ENCODE measurements at places on chromosomes 3 and 15.

- DNase-seq = no peak
Measured at GRCh38 chr3:127997016-127997415, 55.2 kb upstream of the SEC61A1 start.

- no peak for DNase-seq
Measured at GRCh38 chr15:73881579-73882320, 8.4 kb downstream of the TBC1D21 start.

- no peak for DNase-seq
Measured at GRCh38 chr3:123740391-123740822, 143.7 kb downstream of the MYLK start.

- DNase-seq = no peak
Measured at GRCh38 chr3:41464858-41465257, 265.6 kb downstream of the CTNNB1 start.

GRCh38 chr3:154132777-154133375, 11.7 kb downstream of the ARHGEF26 start:
- DNase-seq = no peak

DNA sequence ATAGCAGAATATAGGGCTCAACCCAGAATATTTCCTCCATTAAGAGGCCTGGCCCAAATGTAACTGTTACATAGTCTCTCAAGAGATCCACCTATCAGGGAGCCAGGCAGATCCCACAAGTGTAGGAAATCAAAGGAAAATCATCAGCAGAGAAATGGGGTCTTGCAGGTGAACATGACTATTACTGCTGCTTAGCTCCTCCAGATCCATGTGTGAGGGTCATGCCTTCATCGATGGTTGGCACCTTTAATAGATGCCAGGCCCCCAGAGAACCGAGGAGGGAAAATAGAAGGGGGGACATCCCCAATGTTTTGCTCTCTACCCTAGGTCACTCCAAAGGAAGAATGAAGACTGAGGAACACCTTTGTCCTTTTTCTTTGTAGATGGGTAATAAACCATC, 1029.9 kb upstream of the CADM2 start:
- DNase-seq = no peak

- no peak for DNase-seq
Measured at GRCh38 chr3:189570916-189571315, 60.3 kb upstream of the TP63 start.

DNA sequence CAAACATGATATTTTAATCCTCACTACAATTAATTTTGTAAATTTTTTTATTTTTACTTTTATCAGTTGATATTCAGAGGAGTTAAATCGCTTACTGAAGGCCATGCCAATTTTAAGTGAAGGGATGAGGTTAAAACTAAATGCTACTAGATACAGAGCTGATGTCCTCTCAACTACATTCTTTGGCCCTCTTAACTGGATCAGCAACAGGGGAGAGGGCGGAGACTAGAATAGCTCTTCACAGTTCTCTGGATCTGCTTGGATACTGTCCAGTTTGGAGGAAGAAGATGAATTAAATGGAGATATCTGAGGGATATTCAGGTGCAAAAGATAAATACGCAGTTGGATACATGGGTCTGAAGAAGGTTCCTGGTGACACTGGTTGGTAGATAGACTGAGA, 85.6 kb upstream of the LYSMD4 start:
- no peak for DNase-seq

DNA sequence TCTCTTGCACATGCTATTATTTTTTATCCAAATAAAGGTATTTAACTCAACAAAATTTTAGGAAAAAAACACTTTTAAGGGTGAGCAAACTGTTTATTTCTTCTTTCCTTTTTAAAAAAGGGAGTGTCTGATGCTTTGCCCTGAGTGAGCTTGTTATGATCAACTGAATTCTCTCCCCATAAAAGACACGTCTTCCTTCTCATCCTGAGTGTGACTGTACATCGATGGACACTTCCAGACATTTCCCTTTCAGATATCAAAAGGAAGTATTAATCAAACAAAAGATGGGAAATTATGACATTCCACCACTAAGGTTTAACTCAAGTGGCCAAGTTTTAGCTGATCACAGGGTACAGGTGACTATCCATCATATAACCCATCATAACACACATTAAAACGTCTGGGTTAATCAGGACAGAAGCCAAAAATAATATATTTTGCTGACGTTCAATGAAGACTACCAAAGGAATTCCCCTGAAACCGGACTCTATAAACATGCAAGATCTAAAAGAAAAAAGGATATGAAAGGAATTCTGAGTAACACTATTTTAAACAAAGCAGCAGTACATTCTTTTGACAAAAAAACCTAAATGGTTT, 354.8 kb downstream of the MECOM start:
- no peak for DNase-seq

DNA sequence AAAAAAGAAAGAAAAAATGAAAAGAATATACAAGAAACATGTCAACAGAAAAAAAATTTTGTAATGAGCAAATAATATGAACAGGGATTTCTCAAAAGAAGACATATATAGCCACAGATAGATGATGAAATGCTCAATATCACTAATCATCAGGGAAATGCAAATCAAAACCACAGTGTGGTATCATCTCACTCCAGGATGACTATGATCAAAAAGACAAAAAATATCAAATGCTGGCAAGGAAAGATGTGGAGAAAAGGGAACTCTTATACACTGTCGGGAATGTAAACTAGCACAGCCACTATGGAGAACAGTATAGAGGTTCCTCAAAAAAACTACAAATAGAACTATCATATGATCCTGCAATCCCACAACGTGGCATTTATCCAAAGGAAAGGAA, 94.1 kb downstream of the C3orf70 start:
- no peak for DNase-seq

- no peak for DNase-seq
Measured at GRCh38 chr3:160828880-160829279, 72.8 kb downstream of the PPM1L start.

GRCh38 chr15:59152694-59153450, 47.9 kb downstream of the CCNB2 start:
- no peak for DNase-seq

GRCh38 chr3:58116161-58116955, 94.4 kb downstream of the DNASE1L3 start:
- peak; percentile 22 for DNase-seq

GRCh38 chr3:167837466-167837865, 101.9 kb downstream of the SERPINI1 start:
- no peak for DNase-seq

- no peak for DNase-seq
Measured at GRCh38 chr3:4494895-4495264, 1.7 kb downstream of the ITPR1 start.

DNA sequence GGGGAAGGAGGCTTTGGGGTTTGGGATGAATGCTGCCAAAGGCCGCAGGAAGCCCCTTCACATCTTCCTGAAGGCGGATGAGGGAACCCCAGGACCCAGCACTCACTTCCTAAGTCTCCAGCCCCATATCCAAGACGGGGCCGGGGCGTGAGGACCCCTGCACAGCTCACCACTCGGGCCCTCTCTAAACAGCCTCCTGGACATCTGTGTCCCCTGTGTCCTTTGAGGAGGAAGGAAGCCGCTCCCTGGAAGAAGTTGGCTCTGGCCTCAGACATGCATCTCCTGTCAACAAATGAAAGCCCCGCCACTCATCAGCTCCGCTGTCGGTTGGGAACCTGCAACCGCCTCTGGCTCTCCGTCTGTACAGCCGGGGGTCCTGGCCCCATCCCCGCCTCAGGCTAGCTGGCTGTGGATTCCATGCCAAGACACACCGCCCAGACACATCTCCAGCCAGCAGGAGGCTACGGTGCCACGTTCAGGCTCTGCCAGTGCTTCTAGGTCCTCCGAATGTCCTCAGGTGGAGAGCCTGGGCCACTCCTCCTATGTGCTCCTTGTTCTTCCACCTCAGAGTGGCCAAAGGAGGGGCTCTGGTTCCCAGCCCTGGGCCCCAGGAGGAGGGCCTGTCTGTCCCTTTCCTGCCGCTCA, 140.0 kb upstream of the MEF2A start:
- no peak for DNase-seq

DNA sequence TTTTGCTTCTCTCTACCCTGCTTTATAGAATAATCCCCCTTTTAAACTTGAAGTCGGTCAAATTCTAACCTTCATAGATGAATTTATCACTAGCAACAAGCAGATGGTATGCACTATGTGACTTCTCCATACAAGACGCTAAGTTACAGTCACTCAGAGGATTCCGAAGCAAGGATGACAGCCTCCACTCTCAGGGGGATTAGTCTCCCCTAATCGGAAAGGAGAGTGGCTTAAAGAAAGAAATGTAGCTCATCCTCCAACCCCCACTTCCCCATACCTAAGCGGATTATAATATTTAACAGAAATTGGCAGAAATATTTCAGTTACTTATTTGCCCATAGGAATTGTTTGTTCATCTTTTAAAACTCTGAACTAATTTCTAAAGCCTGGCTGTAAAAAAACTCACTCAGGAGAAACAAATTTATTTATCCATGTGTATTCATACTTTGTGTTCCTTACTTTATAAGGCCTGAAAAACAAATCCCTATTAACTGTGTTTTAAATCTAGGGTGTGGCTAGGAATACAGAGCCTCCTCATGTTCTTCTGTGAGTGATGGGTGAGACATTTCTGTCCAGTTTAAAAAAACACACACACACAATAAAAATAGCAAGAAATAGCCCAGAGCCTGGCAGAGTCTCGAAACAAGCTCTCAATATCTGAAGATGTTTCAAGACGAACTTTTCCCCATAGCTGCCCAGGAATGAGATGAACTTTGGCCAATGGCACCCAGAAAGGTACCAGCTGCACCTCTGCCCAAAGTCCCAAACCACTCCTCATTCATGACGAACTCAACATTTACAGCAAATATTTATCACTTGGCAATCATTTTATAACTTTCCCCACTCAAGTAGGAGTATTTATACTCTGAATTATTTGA, 18.7 kb downstream of the SIAH2 start:
- DNase-seq = no peak

GRCh38 chr15:69436951-69437350, 15.7 kb upstream of the RPLP1 start:
- DNase-seq = no peak

- no peak for DNase-seq
Measured at GRCh38 chr15:28125673-28126651, 26.8 kb upstream of the OCA2 start.

GRCh38 chr3:184261270-184261853, at the start of gene CAMK2N2:
TSS of gene CAMK2N2 (minus strand) at chr3:184261553. CDS start at chr3:184261285, 268 bp downstream.
- peak; percentile 30 for DNase-seq

DNA sequence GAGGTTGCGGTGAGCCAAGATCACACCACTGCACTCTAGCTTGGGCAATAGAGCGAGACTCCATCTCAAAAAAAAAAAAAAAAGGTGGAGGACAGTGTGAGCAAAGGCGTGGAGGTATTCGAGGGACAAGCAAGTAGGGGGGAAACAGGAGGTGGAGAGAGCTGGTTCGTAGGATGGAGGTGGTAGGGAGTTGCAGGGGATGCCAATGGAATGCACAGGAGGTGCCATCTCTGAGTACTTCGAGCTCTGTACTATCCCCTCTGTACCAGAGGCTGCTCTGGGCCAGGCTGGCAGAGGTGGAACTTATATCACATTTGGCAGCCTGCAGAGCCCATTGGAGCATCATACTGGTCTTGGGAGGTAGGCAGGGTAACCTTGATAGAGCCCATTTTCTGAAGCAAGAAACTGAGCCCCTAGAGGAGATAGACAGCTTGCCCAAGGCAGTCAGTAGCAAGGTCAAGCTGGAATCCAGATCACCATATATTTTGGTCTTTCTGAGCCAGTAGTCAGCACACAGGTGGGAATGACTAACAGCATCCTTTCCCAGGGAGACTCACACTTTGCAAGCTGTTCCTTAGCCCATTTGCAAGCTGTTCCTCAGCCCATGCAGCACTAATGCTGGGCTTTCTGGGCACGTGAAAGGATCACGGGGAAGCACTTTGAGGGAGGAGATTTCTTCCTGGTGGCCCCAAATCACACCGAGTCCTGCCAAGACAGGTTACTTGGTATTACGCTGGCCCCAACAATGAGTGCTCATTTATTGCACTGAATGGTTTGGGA, 9.2 kb upstream of the CCDC33 start:
- no peak for DNase-seq

DNA sequence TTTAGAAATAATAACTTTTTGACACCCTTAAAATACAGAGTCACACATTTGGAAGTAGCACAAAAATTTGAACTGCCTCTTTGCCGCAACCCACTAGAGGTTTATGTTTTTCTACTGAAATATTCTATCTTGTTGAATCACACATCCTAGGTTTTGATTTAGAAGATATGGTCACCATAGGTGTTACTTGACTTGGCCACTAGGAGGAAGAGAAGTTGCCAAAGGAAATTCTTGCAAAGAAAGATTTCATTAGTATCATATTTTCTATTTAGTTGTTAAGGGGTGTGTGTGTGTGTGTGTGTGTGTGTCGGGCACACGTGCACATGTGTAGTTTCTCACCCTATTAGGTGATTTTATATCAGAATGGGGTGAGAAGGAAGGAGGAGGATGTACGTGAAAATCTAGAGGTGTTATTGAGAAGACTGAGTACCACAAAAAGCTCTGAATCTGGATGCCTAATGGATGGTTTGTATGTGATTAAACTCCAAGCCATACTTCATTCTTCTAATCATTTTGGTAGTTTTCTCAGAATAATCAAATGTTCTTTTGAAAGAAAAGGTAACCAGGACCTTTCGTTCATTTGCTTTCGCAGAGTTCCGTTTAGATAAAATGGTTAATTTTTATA, 31.5 kb downstream of the ZFAND6 start:
- DNase-seq = no peak

DNA sequence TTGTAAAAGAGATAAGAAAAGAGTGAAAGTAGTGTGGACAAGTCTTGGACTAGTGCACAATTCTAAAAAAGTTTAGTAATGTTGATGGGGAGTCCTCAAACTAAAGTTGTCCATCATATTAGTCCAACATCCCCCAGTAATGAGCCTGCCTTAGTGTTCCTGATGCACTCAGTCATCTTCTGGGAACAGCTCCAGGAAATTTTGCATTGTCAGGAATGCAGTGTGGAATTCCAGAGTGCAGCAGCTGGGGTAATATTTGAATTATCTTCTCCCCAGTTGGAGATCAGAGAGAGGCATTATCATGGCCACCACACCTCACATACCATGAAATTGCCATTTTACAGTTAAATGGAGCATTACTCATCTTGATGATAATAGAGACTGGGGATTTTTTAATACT, 528.8 kb upstream of the NAALADL2 start:
- no peak for DNase-seq

DNA sequence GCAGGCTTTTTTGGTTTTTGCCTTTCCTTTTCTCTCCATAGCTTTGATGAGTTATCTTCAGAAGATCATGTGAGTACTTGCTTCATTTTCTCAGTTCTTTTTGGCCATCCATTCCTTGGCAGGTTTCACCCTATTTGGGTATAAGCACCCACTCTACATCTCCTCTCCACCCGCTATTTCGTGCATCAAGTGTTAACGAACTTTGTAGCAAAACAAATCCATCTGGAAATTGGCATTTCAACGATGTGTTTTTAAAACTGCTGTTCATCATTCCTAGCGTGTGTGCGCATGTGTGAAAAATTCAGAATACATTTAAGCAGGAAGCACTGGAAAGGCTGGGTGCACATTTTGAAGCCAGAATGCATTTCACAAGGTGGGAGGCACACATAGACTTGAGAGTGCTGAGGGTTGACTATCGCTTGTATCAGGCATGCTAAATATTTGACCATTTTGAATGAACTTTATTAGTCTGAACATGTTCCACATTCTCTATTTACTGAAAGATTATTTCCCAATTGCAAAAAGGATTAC, 89.7 kb upstream of the FHIT start:
- no peak for DNase-seq
